ENCODE measurements at places on chromosomes 12 and 14. TPM values are rescaled to one million over a fixed set of nuclear protein-coding genes. Genes with fewer than 3 reads are reported as not detected.
A peak's percentile ranks its signal among the peaks of the same experiment; 100 is the strongest.

The ABCC9 gene
- total RNA-seq = 42.3 TPM

DNA sequence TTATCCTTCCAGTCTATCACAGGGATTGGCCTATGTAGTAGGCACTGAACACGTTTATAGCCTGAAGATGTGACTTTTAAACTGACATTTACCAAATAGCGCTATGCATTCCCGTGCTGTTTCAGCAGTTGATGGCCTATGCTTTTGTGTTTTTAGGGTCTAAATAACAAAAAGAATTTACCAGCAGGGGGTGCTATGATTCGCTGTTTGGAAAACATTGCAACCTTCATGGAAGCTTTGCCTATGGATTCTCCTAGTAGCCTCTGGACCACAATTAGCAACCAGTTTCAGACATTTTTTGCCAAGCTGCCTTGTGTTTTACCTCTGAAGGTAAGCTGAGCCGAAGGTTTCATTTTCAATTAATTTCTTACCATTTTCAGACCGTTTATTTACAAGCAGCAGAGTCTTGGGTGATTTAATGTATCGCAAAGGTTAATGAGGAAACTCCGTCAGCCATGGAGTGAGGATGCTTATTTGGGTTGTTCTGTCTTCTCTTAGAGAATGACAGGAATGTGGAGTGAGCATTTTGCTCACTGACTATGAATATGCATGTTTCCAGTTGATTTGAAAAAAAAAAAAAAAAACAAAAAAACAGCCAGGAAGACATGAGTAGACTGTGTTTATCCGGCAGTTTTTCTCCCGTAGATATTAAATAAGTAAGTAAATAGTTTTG is 133.1 kb downstream of the PRIMA1 start:
- DNase-seq = peak; percentile 69

GRCh38 chr12:83172441-83172840 is 485.7 kb downstream of the TMTC2 start:
- no peak for DNase-seq

The RFX4 gene
- not detected for total RNA-seq

DNA sequence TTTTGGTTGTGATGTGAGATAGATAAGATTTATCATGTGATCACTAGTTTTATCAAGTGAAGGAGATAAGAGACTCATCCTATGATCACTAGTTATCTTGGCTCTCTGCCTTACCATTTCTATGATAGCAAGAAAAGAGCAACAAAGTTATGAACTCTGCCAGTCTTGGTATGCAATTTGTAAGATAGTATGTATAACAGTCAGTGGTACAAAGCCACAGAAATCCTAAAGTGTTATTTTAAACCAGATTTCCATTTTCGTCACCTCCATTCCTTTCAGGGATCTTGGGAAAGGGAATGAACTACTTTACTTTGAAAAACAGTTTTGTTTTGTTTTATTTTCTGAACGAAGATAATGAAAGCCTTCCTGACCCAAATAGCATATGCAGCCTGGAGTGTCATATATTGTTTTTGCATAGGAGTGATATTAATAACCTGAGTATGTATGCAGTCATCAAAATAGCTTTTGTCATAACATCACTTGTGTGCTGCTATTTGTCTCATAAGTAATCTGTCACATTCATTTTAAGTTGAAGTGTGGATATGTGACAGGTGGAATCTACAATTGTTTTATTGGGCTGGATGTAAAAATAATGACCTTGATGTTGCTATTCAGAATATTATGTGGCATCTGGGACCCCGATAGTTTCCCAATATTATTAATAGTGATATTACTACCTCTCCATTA is 35.0 kb downstream of the FLRT2 start:
- no peak for DNase-seq

The KLHDC1 gene
- 0.69 TPM for total RNA-seq

The PLEKHH1 gene
- total RNA-seq = 12.5 TPM

- DNase-seq = no peak
Measured at GRCh38 chr12:29944269-29945000, 160.7 kb upstream of the TMTC1 start.

The TMEM253 gene
- 0.87 TPM for total RNA-seq

DNA sequence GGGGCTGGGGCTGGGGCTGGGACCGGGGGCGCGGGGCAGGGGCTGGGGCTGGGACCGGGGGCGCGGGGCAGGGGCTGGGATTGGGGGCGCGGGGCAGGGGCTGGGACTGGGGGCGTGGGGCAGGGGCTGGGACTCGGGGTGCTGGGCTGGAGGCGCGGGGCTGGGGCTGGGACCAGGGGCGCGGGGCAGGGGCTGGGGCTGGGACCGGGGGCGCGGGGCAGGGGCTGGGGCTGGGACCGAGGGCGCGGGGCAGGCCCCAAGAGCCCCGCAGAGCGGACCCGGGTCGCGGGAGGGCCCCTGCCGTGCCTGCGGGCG is 452 bp downstream of the P2RX2 start:
- no peak for DNase-seq

DNA sequence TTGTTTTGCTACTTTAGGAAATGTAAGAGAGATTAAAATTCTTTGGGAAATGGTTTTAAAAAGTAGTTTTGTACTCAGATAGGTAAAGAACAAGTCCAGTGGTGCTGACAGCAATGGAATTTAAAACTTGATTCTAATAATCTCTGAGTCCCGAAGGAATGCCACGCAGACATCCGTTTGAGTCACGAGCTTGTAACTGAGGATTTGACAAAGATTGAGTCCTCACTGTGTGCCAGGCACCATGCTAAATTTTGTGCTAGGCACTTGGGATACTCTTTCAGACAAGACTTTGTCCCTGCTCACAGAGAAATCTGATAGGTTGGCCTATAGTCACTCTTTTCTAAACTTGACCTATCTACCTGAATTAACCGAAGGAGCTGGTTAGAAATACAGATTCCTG is 12.7 kb downstream of the FLRT2 start:
- DNase-seq = no peak

- DNase-seq = no peak
Measured at GRCh38 chr14:54567639-54568561, 972 bp downstream of the SAMD4A start.

The PSMC6 gene
- 170 TPM for total RNA-seq

The CDKL1 gene
- total RNA-seq = 157 TPM

- DNase-seq = peak; percentile 40
Measured at GRCh38 chr14:52802597-52802996, 11.2 kb upstream of the GNPNAT1 start.
